Pancreas (tissue), 10 donors: ENCODE measurements at places on chromosomes 2 and 18. TPM values are rescaled to one million over a fixed set of nuclear protein-coding genes. Genes with fewer than 3 reads are reported as not detected.

- no peak for DNase-seq
Observed at GRCh38 chr2:72815655-72816278, 10.1 kb downstream of the EXOC6B start.

DNA sequence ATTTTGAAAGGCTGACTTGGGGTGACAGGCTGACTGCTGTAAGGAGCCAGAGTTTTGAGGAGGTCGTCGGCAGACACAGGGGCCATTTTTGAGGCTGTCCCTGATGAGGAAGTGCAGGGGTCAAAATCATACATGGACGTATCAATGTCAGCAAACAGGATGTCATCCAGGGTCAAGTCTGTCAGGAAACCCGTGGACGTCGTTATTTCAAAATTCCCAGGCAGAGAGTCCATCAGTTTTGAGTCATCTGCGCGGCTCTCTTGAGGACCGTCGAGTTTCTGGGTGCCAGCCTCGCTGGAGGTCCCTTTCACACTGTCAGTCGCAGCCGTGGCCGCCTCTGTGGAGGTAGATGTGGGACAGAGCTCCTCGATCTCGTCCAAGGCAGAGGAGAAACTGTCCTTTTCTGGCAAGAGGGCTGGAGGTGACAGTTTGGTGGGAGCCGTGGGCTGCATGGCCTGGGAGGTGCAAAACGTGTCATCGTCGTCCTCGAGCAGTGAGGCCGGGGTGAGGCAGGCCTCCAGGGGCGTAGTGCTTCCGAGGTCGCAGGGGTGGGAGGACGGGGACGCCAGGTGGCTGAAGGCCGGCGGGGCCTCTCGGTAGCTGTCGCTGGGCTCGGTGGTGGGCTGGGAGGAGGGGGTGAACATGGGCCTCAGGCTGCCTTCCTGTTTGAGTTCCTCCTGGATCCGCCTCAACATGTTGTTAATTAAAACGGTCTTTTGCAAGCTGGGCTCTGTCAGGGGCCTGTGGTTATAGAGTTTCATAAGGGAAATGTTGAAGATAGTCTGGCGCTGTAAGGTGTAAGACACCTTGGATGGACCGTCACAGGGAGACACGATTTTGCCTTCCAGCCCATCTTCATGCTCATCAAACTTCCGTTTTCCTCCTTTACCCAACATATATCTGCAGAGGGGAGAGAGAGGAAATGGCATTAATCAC is 17.5 kb downstream of the SERTAD2 start:
- no peak for DNase-seq

DNA sequence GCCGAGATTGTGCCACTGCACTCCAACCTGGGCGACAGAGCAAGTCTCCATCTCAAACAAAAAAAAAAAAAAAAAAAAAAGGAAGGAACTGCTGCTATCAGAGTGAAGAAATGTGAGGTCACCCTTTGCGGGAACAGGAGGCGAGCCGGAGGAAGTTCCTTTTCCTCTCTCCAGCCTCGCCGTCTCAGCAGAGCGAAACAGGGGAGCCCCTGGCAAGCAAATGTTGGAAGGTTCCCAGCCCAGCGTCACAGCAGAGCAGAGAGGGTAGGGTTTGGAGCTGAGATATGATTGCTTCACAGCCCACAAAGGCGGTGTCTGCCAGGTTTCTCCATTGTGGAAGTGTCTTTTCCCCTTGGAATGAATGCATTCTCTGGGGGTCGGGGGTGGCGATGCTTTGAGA is 28.5 kb downstream of the SLC20A1 start:
- no peak for DNase-seq

GRCh38 chr2:113058998-113059960 is at the start of gene IL36RN:
IL36RN (plus strand) TSS chr2:113059198; CDS start chr2:113059439, 241 bp downstream.
- DNase-seq, result no peak

- peak; percentile 75 for DNase-seq
Observed at GRCh38 chr18:75204732-75205513, 4.0 kb downstream of the PTGR3 start.

DNA sequence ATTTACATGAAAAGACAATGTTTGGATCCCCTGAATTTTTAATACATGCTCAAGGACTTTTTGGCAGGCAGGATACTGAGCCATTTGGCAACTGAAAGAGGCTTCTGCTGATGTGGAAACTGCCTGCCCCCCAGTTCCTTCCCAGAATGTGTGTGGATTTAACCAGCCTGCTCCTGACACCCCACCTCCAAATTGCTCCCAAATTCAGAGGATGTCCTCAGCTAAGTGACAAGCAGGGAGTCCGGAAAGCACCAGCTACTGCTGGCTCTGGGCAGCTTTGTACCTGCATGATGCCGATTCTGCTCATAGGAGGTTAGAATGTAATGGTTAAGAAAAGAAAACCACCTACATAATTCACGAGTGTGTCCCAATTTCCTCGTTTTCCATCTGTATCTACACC is 197.5 kb downstream of the CDH20 start:
- DNase-seq, result no peak

DNA sequence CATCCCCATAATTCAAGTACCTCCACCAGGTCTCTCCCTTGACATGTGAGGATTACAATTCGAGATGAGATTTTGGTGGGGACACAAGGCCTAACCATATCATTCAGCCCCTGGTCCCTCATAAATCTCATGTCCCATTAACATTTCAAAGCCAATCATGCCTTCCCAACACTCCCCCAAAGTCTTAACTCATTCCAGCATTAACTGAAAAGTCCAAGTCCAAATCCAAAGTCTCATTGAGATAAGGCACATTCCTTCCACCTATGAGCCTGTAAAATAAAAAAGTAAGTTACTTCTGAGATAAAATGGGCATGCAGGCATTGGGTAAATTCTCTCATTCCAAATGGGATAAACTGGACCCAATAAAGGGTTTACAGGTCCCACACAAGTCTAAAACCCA is 849.7 kb downstream of the BCL11A start:
- DNase-seq, result no peak

The TMEM178A gene
- total RNA-seq, result 0.67 TPM

The SERPINB10 gene
- not detected for total RNA-seq

- no peak for DNase-seq
Observed at GRCh38 chr18:12046751-12047335, 46.8 kb upstream of the ANKRD62 start.

- no peak for DNase-seq
Observed at GRCh38 chr2:118061135-118061955, 26.9 kb upstream of the INSIG2 start.

The ANKRD30B gene
- not detected for total RNA-seq
